OCI-M1 (cell line): ENCODE measurements at places on chromosomes 2 and 18.

DNA sequence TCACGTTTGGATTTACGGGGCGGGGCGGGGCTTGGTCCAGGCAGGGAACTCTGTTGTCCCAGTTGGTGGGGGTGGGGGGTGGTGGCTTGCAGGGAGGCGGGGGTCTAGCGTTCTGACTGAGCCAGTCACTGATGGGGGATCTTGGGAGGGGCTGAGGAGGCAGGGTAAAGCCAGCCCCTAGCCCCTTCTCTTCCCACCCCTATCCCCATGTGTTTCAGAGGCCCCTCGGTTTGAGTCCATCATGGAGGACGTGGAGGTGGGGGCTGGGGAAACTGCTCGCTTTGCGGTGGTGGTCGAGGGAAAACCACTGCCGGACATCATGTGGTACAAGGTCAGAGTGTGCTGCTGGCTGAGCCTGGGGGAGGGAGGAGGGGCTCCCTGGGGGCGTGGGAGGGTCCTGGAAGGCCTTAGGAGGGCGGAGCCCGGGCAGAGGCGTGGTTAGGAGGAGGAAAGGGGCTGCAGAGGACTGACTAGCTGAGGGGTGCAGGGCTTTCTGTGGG lies 22.0 kb upstream of the GMPPA start:
- no peak for DNase-seq

- DNase-seq: no peak
Measured at GRCh38 chr2:11795590-11795989, 49.2 kb downstream of the LPIN1 start.

GRCh38 chr2:226893216-226893615 lies 57.4 kb downstream of the RHBDD1 start:
- no peak for DNase-seq

GRCh38 chr2:198700319-198700718 lies 757.4 kb downstream of the SATB2 start:
- DNase-seq: no peak

- no peak for DNase-seq
Measured at GRCh38 chr2:204104811-204105210, 168.2 kb downstream of the ICOS start.

- DNase-seq: no peak
Measured at GRCh38 chr2:102724016-102724490, 37.8 kb upstream of the TMEM182 start.

- DNase-seq: no peak
Measured at GRCh38 chr2:133413863-133414262, 154.4 kb downstream of the NCKAP5 start.
